ENCODE measurements at places on chromosomes 13 and 19.

GRCh38 chr19:48206397-48207093 is 36.1 kb downstream of the ZSWIM9 start:
- no peak for DNase-seq

GRCh38 chr13:24216176-24216575 is 55.7 kb downstream of the SPATA13 start:
- no peak for DNase-seq

DNA sequence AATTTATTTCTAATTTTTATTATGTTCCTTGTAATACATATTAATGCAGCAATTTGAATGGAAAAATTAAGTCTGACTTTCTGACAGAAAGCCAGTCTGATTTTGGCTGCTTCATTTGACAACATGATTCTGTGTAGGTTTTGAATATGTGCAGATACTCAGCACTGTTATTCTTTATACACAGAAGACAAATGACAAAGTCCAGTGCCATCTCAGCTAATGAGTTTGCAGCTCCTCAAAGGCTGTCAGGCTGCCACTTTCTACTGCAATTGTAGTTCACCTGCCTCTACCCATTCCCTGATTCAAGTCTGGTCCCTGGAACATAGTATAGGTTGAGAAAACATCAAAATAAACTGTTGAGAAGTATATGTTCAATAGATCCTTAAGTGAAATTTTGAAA is 2.9 kb upstream of the CHAMP1 start:
- no peak for DNase-seq

DNA sequence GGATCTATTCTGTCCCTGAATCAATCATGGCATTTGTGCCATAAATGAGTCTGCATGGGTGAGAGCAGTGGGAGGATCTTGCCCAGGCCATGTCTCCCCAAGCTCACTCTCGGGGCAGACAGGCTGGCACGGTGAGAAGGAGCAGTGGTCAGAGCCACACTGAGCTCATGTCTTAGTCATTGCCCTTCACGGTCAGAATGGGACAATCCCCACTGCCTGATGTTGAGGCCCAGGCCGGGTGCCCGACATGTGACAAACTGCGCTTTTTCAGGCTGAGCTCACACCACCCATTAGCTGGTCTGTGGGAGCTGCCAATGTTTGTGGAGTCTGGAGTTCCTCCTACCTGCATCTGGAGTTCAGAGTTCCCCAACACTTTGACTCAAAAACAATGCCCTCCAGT is 481.9 kb downstream of the COG6 start:
- no peak for DNase-seq

- no peak for DNase-seq
Observed at GRCh38 chr13:98065468-98065867, 77.4 kb upstream of the FARP1 start.

DNA sequence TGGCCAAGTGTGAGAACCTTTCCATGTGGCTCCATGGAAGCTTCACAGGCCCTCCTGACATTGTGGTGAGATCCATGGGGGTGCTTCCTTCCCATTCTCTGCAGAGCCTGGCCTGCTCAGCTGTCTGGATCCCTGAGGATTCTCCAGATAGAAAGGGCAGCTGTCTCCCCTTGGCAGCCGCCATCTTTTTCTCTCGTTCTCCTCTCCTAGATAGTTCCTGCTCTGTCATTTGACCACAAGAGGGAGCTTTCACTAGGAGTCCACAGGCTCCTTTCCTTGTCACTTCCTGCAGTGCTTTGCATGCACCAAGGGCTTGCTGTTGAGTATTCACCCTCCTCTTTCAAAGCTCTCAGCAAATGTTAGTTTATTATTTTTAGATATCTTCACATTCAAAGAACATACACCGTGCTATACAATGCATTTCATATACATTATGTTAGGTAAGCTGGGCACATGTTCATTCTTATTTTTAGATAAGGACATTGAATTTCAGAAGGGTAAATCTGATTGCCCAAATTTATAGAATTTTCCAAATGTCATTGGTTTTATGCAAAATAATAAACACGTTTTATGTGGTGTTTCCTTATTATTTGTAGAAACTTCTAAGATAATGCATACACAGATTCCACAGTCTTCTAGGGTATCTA is 133.2 kb downstream of the FRY start:
- no peak for DNase-seq
